ENCODE measurements at places on chromosomes 1 and 21.

DNA sequence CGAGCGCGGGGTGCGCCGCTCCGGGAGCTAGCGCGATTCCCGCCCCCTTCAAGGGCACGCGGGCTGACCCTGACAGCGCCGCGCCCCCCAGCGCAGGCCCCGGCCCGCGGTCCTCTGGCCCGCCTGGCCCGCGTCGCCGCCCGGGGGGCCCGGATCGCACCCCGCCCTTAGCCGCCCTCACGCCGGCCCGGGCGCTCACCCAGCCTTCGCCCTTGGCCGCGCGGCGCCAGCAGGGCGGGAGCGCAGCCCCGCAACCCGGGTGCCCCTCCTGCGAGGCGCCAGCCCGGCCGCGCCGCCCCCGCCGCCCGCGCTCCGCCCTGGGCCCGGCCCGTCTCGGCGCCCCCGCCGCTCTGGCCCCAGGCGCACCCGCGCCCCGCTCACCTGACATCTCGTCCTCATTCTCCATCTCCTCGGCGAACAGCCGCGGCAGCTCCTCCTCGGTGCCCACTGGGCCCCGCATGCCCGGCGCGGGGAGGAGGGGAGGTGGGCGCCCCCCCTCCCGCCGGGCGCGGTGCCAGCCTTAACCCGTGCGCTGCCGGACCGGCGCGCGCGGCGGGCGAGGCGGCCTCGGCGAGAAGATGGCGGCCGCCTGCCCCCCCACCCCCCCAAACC is 451 bp downstream of the CHD5 start:
- no peak for DNase-seq

GRCh38 chr1:211925016-211925415 is 94.5 kb upstream of the LPGAT1 start:
- DNase-seq: no peak

- DNase-seq: no peak
Observed at GRCh38 chr1:174693085-174693484, 245.3 kb downstream of the GPR52 start.

DNA sequence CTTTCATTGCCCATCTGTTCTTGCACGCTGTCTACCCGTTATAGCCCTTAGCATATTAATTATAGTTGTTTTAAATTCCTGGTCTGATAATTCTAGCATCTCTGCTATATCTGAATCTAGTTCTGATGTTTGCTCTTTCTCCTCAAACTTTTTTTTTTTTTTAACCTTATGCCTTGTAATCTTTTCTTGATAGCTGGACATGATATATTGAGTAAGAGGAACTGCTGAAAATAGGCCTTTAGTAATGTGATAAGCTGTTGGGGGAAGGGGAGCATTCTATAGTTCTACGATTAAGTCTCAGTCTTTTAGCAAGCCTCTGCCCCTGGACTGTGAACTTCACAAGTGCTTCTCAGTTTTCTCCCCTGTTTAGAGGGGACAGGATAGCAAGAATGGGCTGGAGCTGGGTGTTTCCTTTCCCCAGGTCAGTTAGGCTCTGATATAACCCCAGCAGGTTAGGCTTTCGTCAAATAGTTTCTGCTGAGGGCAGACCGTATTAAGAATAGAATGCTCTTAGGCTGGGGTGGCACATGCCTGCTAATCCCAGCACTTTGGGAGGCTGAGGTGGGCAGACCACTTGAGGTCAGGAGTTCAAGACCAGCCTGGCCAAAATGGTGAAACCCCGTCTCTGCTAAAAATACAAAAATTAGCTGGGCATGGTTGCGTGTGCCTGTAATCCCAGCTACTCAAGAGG is 62.2 kb downstream of the ZFYVE9 start:
- no peak for DNase-seq

DNA sequence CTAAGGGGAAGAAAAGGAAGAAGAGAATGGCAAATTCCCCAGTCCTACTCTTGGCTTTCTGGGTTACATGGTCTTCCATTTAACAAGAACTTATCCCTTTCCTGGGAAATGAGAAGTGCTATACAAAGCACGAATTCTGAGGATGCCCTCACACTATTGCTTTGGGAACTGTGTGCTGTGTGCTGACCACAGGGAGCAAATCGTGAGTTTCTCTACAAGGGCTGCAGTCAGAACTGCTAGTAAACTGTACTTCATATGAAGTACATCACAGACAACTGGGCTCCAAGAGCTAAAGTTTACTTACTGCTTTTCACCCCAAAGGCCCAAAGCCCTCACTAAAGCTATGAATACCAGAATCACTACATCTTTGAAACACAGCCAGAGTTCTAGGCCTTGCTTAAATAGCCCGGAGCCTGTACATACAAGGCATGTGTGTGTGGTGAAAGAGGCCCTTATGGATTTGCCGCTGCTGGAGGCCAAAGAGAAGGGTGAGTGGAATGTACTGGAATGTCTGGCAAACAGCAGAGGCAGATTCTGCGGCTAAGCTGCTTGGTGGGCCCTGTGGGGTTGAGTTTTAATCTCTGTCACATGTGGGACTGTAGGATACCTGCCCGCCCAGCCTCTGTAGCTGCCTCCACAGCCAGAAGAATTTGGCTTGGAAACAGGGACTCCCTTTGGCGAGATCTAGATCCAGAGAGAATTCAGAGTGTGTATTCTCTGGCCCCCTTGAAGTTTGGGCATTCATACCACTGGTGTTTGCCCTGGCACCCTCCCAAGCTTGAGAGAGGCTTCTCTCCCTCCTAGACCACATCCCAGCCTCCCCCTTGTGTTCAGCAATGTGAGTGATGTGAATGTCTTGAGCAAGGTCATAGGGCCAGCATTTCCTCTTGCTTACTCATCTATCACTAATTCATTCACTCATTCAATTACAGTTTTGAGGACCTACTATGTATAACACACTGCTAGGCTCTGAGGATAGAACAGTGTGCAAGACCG is 21.9 kb upstream of the TRIM67 start:
- no peak for DNase-seq

- DNase-seq: no peak
Observed at GRCh38 chr21:15014221-15014620, 50.6 kb downstream of the NRIP1 start.

GRCh38 chr1:53634571-53634979 is 104.4 kb downstream of the GLIS1 start:
- DNase-seq: no peak

- DNase-seq: no peak
Observed at GRCh38 chr1:45134461-45134873, 71.9 kb downstream of the ZSWIM5 start.

- no peak for DNase-seq
Observed at GRCh38 chr1:18005238-18005637, 102.4 kb upstream of the IGSF21 start.

All from stimulated activated CD8-positive, alpha-beta memory T cell treated with anti-CD3 and anti-CD28 coated beads, Interleukin-2, amount 100 ng/mL, for 48 hours (primary cell).